ENCODE measurements at places on chromosomes 1 and 21.

DNA sequence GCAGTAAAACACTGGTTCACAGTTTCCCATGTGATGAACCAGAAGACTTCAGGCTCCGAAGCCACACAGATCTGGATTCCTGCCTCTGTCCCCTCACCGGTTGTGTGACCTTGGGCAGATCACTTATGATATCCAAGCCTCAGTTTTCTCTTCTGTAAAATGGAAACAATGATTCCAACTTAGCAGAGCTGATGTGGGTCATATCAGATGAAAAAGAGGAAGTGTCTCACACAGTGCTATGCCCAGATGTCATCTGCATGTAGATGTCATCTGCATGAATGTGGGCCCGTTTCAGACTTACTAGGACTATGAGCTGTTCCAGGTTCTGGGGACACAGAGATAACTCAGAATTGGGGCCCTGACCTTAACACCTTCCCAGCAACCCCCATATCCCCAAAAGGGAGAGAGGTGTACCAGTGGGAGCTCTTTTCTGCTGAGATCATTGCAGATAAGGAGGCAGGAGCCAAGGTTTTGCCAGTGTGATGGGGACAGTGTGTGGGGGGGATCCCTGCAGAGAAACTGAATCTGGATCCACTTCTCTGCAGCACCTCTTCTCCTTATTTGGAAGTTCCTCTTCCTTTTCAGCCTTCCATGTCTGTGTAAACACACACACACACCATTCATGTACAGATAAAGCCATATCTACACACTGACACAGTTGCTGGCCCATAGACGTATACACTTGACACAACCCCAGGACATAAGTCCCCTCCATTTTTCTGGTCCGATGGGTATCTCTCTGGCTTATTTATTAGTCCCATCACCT, 5.0 kb upstream of the ADGRB2 start:
- no peak for DNase-seq

DNA sequence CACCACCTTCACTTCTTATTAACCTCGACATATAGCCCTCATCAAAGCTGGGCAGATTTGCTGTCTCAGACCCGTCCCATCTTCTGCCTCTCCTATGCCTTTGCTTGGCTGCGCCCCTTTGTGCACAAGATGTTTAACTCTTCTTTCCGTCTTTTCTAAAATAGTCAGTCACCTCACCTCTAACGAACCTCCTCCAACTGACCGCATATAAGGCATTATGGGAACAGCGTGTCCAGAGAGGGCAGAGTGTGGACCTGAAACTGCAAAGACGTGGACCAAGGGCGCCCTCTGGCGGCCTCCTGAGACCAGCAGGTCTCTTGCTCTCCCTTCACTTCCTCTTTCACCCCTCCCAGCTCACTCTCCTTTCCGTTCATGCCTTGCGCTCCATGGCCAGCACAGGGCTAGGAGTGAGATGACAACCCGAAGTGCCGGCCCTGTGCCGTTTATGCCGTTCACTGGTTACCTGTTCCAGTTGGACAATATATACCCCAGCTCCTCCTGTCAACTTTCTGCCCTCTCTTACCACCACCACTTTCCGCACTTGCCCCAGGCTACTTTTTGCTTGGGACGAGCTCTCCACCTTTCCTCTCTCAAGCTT, 2.5 kb upstream of the METTL25B start:
- DNase-seq = peak; percentile 94

GRCh38 chr1:26038477-26038876, 7.4 kb downstream of the SLC30A2 start:
- no peak for DNase-seq

DNA sequence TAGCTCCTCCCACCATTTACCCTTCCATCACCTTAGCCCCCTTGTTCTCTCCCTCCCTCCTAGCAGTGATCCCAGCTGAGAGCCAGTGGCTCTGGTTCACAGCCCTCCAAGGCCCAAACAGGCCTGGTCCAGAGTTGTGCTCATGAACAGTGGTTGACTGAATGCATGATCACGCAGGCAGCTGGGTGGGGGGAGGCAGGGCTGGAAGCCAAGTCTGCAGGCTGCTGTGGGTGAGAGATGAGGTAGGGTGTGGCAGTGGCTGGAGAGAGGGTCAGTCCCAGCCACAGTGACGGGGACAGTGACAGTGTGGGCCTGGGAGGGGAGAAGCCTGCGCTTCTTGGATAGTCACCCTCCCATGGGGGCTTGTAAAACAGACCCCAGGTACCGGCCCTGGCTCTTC, 22.2 kb downstream of the EPHA8 start:
- DNase-seq = no peak

- no peak for DNase-seq
These were observed 54.0 kb downstream of the COLGALT2 start for GRCh38 chr1:183983371-183984105.

DNA sequence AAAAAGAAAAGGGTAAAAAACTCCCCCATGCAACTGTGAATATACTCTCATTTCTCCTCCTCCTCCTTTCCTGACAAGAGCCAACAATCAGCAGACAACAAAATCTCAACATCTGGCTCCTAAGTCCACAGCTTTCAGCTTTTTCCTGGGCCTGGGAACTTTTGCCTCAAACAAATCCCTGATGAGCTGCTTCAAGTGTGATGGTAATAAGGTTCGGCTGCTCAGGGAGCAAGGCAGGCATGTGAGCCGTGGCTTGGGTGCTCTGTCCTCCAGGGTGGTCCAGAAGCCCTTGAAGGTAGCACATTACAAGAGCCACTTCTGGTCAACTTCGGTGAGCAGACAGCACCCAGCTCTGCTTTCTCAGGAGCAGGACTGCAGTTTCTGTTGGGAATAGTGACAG, 46.3 kb downstream of the ITPKB start:
- no peak for DNase-seq

DNA sequence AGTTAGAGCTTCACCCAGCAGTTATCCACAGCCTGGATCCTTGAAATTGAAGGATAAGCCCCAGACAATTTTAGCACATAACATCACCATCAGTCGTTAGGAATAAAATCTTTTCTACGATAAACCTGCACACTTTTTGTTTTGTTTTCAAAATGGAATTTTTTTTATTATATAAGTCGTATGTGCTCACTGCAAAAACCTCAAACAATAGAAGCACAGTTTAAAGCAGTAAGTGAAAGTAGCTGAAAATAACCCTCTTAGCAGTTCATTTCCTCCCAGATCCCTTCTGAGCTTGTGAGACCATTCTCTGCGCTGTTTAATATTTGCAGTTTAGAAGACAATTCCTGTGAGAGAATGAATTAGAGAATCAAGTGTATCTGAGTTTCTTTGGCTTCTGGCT, 38.3 kb downstream of the ELK4 start:
- no peak for DNase-seq

GRCh38 chr1:155410931-155411330, 90.2 kb downstream of the RUSC1 start:
- no peak for DNase-seq

DNA sequence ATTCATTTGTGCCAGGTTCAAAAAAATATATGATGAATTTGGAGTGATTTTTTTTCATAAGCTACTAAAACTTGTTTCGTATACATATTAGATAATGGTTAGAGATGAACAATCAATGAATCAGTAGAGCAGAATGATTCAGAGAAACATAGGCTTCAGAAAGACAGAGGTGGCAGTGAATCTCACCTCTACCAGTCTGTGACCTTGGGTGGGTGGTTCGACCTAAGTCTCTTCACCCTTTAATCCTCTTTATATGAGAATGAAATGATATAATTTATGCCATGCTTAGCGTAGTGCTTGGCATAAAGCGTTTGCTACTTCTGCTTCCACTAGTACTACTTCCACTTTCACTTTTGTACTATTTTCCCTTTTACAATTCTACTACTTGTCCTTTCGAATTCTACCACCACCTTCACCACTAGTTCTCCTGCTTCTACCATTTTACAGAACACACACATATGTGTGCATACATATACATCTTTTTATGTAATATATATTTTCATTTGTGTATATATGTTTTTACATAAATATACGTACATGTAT, 45.1 kb downstream of the FYB2 start:
- DNase-seq = no peak

DNA sequence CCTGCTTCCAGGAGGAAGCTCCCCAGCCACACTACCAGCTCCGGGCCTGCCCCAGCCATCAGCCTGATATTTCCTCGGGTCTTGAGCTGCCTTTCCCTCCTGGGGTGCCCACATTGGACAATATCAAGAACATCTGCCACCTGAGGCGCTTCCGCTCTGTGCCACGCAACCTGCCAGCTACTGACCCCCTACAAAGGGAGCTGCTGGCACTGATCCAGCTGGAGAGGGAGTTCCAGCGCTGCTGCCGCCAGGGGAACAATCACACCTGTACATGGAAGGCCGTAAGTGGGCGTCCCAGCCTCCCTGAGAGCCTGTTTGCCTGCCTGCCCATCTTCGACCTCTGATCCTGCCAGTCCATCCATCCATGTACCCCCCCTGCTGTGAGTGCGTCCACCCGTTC, 3.6 kb downstream of the ECM1 start:
- DNase-seq = no peak

- peak; percentile 62 for DNase-seq
These were observed 17.5 kb downstream of the NKAIN1 start for GRCh38 chr1:31222176-31222575.

DNA sequence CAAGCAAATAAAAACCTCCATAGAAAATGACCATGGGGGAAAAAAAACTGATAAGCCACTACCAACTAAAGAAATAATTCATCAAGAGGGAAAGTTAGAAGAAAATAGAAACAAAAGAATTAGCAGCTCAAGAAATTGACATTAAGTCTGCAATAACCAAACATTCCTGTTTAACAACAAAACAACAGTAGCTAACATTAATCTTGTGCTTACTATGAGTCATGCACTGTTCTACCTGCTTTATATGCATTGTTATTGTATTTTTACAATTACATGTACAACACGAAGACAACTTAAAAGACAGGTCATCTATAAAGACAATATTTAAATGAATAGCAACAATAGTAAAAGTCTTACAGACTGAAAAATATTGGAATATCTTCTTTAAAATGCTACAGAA, 34.4 kb upstream of the LRRC7 start:
- no peak for DNase-seq

GRCh38 chr1:227889863-227890405, 57.8 kb downstream of the WNT9A start:
- DNase-seq = no peak

GRCh38 chr1:206582971-206583706, 29.1 kb downstream of the EIF2D start:
- no peak for DNase-seq

GRCh38 chr1:73604739-73605138, 593.2 kb downstream of the LRRIQ3 start:
- DNase-seq = no peak

DNA sequence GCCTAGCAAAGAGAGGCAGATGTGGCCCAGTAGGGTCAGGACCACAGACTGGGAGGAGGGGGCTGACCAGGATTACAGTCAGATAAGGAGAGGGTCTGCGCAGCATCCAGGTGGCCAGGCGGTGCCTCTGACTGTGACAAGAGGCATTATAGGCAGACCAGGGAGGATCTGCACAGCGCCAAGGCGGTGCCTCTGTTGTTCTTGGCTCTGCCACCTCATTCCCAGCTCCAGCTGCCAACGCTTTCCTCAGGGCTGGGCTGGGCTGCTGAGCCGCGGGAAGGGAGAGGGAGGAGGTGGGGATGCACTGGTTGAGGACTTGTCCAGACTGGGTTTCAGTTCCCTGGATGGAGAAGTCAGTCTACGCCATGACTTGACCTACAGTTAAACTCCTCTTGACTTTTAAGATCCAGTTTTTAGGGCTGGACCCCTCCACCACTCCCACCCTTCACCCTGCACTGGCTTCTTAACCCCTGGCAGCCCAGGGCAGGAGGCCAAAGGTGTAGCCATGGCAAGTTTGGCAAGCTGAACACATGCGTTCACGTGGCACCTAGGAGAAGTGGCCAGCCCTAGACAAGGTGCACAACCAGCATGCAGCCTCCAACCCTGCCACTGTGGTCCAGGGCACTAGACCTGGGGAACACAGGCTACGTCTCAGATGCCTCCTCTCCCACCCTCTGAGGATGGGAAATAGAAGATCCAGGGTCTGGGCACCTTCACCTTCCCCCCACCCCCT, 4.5 kb upstream of the CRABP2 start:
- DNase-seq = peak; percentile 14

DNA sequence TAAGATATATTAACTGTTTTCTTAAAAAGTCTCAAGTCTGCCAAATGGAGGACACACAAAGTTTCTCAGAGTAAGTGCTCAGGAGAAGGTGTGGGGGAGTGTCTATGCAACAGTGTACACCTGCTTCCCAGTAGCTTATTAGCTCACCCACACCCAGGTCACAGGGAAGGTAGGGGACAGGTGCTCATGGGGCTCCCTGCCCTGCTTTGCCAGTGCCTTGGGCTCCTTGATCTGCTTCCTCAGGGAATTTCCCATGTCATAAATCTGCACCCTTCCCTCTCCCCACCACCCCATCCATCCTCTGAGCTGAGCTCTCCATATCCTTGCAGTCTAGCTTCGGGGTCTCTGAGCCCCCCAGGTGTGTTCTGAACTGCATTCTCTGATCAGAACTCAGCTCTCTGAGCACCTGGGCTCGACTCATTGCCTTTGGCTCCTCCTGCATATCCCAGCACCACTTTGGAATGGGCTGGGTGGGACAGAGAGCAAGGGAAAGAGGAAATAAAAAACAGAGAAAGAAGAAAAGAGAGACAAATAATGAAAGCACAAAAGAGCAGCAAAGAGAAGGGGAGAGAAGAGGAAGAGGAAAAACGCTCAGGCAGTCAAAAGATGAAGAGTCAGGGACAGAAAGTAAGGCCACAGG, 87.0 kb upstream of the ATP1B1 start:
- no peak for DNase-seq

DNA sequence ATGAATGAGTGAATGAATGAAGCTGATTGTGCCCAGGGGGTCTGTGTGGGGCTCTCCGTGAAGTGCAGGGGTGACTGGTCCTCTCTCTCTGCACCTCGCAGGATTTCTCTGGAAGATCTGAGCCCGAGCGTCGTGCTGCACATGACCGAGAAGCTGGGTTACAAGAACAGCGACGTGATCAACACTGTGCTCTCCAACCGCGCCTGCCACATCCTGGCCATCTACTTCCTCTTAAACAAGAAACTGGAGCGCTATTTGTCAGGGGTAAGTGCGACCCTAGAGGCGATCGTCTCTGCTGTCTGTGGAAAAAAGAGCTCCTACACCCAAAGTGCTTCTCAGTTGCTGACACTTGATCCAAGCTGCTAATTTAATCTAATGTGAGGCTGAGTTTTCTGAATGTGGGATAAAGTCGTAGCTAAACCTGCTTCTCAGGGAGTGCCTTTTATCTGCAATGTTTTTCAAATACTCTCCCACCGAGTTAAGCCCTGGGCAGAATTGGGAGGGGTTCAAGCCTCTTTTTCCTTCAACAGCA, 101.7 kb downstream of the HUNK start:
- DNase-seq = peak; percentile 67

GRCh38 chr21:30882866-30883597, 1.7 kb upstream of the KRTAP11-1 start:
- no peak for DNase-seq

GRCh38 chr21:29238053-29238966, 60.4 kb upstream of the BACH1 start:
- DNase-seq = no peak

GRCh38 chr1:15027515-15027986, 126.0 kb upstream of the TMEM51 start:
- DNase-seq = peak; percentile 67
